Activated CD4-positive, alpha-beta T cell treated with anti-CD3 and anti-CD28 coated beads for 24 hours (primary cell): ENCODE measurements at places on chromosomes 16 and 17.

GRCh38 chr17:968812-969730, 10.5 kb downstream of the NXN start:
- no peak for DNase-seq

- no peak for DNase-seq
Observed at GRCh38 chr17:67549820-67550219, 167.9 kb upstream of the NOL11 start.

- DNase-seq: no peak
Observed at GRCh38 chr16:47320546-47321310, 140.1 kb downstream of the ITFG1 start.

DNA sequence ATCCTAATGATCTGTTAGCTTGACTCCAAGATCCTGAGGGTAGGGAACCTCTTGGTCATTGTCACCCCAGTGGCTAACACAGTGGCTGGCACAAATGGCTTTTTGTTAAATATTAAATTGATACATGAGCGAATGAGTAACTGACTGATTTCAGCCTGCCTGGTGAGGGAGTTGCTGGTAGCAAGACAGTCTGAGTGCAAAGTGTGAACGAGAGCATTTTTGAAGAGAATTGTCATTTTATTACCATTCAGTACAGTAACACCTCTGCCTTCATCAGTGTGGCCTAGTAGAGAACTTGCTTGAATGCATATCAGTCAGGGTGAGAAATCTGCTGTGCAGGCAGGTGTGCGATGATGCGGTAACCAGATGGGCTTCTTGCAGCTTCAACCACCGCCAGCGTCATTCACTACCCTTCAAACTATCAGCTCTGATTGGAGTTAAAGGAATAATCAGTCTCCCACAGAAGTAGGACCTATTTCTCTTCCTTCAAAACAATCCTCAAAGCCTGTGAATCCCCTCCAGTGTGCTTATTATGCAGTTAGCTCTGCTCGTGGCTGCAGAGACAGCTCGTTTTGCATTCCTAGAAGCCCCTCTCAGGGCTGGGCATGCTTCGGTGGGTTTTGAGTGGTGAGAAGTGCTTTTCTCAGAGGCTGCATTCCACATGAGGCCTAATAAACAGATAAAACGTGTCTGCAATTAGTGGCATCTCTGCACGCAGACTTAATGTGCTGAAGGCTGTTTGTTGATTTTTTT, 29.0 kb downstream of the HEXIM2 start:
- no peak for DNase-seq

- no peak for DNase-seq
Observed at GRCh38 chr17:69269131-69269998, 40.7 kb upstream of the ABCA10 start.
